ENCODE measurements at places on chromosomes 6 and 20. TPM values are rescaled to one million over a fixed set of nuclear protein-coding genes. Genes with fewer than 3 reads are reported as not detected.

- no peak for DNase-seq
These were observed 78.6 kb downstream of the DOK5 start for GRCh38 chr20:54554006-54554405.

GRCh38 chr6:17730078-17730704 lies 23.5 kb upstream of the NUP153 start:
- DNase-seq, result peak; percentile 17

- no peak for DNase-seq
These were observed 53.3 kb upstream of the PRL start for GRCh38 chr6:22350109-22350508.

DNA sequence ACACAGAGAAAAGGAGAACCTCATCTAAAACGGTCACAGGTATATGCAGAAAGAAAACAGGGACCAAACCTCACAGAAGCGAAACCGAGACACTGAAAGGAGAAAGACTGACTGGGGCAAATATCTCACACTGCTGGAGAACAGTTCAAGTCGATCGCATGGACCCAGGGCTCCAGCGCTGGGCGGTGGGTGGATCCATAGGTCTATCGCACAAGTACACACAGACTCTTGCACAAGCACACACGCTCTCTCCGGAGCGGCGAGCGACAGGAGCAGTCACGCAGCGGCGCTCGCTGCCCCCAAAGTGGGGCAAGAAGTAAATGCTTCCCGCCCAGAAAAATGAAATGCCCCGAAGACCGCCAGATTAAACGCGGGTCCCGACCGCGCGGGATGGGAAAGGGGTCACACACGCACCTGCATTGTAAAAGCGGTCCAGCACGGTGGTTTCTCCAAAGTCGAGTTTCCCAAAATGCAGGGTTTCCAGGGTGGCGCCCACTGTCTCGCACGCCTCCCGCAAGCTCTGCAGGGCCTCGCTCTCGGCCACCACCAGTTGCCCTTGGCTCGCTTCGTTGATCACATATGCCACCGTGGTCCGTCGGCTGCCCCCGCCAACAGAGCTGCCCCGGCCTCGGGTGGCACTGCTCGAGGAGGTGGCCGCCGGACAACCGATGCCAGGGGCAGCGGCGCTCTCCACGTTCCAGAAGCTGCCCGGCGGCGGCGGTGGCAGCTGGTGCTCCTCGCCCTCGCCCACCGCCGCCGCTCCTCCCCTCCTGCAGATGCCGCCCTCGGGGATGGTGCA lies 782 bp downstream of the MAP3K5 start:
- peak; percentile 41 for DNase-seq

FAM217A gene
- total RNA-seq, result not detected

DNA sequence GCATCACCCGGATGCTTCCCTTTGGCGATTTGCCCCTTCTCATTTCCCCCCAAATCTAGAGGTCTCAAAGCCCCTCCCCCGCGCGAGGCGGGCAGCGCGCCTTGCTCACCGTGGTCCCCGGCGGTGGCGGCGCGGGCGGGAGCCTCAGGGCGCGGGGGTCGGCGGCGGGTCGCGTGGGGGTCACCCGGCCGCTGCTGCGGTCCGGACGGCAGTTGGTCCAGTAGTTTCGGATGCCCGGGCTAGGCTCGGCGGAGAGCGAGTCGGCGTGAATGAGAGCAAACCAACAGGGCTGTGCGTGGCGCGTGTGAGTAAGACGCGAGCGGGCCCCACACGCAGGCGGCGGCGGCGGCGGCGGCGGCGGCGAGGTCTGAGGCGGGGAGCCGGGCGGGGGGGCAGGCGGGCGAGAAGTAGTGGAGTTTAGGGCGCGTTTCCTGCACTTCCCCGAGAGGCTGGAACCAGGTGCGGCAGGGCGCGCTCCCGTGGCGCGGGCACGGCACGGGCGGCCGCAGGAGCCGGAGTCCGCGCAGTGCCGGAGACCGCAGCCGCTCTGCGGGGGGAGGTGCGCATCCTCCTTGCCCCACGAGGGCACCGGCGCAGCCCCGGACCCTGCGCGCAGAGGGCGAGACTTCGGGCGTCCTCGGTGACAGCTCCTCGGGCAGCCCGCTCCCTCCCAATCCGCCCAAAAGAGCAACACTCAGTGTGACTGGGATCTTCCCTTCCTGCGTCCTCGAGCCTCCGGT lies 567 bp downstream of the HS3ST5 start:
- no peak for DNase-seq

- DNase-seq, result no peak
These were observed 17.9 kb upstream of the MAP7 start for GRCh38 chr6:136568129-136568528.

FILIP1 gene
- total RNA-seq, result not detected

DNA sequence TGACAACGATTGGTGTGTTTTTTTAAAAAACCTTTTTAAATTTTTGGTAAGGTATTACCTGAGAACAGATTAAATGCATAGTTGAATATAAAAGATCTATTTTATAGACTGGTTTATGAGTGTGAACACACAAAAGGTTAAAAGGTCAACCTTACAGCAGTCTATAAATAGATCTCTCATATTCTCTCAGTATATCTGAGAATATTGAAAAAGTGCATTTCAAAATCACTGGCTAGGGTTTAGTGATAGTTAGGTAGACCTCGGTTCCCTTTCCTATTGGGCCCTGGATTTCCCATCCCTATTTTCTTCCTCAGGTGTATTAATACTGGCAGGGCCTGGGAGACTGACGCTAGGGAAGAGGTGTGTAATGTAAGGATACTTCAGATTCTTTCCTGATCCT lies 723 bp upstream of the ZNF451 start:
- DNase-seq, result no peak

ABHD16B gene
- not detected for total RNA-seq

GRCh38 chr6:148435386-148435785 lies 92.7 kb downstream of the SASH1 start:
- DNase-seq, result no peak

DNA sequence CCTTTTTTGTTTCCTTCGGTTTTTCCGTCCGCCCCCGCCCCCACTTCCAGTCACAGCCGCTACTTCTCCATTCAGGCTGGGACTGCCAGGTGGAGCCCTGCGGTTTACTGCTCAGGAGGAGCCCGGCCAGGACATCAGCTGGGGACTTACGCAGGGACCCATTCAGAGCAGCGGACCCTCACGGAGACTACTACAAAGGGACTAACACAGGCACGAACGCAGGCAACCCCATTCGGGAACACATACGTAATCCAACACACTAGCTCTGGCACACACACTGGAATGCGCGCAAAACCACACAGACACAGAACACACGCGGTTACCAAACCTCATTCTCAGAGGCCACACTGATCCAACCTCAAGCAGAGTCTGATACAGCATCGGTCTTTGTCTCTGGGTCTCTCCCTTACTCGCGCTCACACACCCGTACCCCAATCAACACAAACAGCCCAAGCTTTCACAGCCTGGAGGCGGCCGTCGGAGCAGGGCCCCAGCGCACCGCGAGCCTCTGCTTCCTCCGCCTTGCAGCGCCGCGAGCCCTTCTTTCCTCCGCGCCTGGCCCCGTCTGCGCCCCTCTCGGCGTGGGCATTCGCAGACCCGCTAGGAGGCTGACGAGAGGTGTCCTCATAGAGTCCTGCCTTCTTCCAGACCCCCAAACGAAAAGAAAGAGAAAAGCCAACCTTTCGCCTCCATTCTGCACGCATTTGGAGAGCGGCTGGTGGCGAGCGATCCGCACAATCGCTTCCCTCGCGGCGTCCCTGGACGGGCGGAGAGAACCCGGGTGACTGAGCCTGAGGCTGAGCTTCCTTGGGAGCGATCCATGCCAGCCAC lies 1.1 kb upstream of the SLC32A1 start:
- DNase-seq, result no peak

- DNase-seq, result peak; percentile 49
These were observed 101.4 kb upstream of the AGPAT4 start for GRCh38 chr6:161374971-161375873.

GRCh38 chr6:129597023-129597713 lies 112.8 kb downstream of the ARHGAP18 start:
- no peak for DNase-seq

DNA sequence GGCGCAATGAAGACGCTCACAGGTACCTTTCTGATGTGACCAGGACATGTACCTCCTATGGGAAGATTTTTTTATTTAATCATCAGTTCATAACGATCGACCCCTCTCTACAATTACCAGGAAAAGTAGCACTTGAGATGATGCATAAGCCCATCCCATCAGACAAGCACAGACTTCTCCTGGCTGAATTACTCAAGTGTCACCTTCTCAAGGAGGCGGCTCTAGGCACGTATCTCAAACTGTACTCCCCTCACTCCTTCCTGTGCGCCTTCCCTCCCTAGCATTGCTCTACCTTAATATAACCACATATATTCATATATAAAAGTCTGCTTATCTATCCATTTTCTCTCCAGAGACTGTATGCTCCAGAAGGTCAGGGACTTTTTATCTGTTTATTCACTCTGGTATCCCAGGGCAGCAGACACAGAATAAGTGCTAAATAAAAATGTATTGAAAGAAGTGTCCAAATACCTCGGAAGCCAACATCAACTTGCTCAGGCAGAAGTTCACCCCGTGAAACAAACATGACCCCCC lies 71.5 kb downstream of the CNKSR3 start:
- peak; percentile 43 for DNase-seq

NKAIN4 gene
- total RNA-seq, result 0.20 TPM

KCNQ2 gene
- not detected for total RNA-seq

DNA sequence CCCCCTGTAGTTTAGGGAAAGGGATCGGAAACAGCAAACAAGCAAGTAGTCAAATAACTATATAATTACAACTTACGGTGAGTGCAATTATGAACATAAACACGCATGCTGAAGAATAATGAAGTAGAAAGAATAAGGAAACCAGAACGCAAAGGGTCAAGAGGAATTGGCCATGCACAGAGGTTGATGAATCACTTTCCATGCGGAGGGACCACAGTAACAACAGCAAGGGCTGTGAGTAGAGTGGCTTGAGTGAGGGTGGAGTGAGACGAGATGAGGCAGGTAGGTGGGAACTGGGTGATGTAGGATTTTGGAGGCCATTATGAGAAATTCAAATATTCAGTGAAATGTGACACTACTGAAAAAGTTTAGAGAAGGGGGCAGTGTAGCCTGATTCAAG lies 112.2 kb upstream of the LAMP5 start:
- no peak for DNase-seq

HSPA1L gene
- 0.46 TPM for total RNA-seq

TINAG gene
- not detected for total RNA-seq
